Right forelimb (tissue), 1 donor: ENCODE measurements at places on chromosomes 7 and 10.

DNA sequence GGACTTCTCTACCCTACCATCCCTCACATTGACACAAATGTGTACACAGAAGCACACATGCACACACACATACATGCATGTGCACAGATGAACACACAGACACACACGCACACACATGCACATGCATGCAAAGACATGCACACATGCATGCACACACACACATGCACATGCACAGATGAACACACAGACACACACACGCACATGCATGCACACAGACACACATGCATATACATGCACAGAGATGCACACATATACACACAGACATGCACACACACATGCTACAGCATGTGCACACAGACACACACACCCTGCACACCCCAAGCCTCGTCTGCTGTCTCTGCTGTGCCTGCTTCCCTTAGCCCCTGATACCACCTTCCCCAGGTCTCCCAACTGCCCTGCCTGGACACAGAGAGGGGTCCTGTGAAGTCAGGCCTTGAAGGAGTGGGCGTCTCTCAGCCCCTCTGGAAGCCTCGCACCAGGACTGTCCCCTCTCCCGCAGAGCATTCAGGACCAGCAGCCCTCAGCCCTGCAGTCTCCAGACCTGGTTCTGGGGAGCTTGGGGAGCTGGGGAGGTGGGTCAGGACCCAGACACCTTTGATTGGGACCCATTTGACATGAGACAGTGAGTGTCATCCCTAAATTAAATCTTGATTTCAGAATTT, 181.8 kb downstream of the DNAJB6 start:
- DNase-seq = no peak

GRCh38 chr7:100540073-100540723, 1.2 kb downstream of the AGFG2 start:
- no peak for DNase-seq

- DNase-seq = no peak
Observed at GRCh38 chr10:124699471-124700292, 44.5 kb downstream of the FAM53B start.

- no peak for DNase-seq
Observed at GRCh38 chr7:150754951-150755350, 17.7 kb downstream of the GIMAP5 start.

GRCh38 chr10:551373-552252, 137.9 kb downstream of the DIP2C start:
- DNase-seq = no peak

DNA sequence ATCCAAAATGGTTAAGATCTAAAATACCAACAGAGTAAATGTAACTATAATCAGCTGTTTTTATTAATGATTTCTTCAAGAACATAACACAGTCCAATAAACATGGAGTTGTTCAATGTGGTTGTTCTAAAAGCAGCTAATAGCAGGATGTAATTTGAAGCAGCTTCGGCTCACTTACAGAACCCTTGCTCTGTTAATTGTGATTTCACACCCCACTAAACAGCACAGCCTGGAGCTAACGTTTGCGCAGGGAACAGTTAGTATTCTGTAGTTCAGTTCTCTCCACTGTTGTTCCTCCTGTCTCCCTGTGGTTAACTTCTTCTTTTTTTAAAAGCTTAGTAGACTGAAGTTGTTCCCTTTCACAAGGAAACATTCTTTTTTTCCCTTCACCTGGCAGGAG, 104.0 kb downstream of the GRM3 start:
- no peak for DNase-seq

DNA sequence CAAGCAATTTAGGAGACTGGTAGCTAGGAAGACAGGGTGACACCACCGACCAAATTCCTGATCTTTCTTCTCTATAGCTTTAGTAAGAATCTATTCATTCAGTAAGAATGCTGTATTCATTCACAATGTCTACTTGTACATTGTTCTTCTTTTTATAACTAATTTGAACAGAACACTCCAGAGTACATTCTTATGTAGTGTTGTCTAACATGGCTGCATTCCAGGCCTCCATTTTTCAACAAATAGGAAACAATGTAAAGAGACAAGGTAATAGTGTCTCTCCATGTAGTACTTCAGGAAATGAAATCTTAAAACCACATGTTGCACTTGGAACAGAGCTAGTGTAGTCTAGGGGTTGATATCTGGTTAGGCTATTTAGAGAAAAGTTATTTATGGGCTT, 1.8 kb downstream of the VCL start:
- DNase-seq = no peak

DNA sequence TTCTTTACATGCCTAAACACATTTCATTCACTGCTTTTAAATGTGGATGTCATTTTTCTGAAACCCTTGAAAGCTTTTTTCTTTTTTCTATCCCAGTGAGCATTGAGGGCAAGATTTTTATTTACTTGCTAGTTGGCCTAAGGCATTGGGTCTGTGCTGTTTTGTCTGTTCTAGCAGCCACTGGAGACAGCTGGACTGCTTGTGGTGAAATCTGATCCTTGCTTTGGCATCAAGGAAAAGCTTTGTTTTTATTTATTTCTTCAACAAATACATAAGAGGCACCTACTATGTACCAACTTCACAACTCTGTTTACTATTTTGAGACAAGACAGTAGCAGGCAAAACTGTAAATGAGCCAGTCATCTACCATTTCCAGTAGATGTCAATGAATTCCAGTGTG, 28.4 kb upstream of the PDLIM1 start:
- no peak for DNase-seq

GRCh38 chr10:119079599-119080520, 757 bp downstream of the EIF3A start:
- peak; percentile 82 for DNase-seq

DNA sequence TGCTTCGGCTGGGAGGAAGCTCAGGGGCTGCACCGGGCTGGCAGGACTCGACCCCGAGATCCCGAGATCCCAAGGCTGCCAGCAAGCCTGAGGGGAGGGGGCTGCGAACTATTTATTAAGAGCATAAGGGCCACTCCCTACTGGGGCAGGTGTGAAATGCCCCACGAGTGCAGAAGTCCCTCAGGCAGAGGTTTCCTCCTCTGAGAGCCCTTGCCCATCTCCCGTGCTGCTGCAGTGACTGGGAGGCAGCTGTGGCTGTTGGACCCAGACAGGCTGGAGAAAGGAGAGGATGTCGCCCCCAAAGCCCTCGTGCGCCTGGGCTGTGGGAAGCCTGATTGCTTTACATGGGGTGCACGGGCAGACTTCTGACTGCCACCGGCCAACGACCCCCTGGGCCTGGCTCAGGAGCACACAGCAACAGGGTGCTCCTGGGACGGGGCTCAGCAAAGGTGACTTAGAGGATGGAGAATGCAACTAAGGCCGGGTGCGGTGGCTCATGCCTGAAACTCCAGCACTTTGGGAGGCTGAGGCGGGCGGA, 39.8 kb downstream of the RGS10 start:
- no peak for DNase-seq

GRCh38 chr7:81402227-81402626, 367.6 kb downstream of the HGF start:
- DNase-seq = no peak

GRCh38 chr7:23966941-23967340, 256.9 kb downstream of the STK31 start:
- DNase-seq = no peak

DNA sequence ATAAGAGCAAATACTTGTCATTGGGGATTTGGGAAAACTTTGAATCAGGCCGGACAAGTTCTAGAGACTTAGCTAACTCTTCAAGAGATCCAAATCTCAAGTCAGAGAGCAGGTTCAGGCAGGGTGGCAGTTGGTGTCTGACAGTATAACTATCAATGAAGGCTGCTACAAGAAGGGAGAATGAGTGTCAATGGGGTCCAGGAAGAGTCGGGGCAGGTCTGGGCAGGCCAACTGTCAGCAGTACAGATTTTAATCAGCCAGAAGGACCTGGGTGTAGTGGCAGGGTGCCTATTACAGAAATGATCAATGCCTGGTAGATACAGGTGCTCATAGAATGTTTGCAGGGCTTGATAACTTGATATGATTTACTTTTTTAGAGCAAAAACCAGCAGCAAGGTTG, 751.1 kb downstream of the GRM8 start:
- no peak for DNase-seq

- DNase-seq = no peak
Observed at GRCh38 chr7:71801976-71802375, 610.2 kb downstream of the CALN1 start.

- no peak for DNase-seq
Observed at GRCh38 chr7:102111061-102112041, 175.3 kb upstream of the SH2B2 start.

GRCh38 chr7:835485-836401, 3.5 kb downstream of the SUN1 start:
- no peak for DNase-seq

GRCh38 chr10:79059859-79060379, 8.8 kb upstream of the ZMIZ1 start:
- peak; percentile 46 for DNase-seq

- no peak for DNase-seq
Observed at GRCh38 chr7:98165827-98166667, 45.2 kb upstream of the BHLHA15 start.

GRCh38 chr7:64621656-64622055, 44.3 kb upstream of the ZNF107 start:
- DNase-seq = no peak

DNA sequence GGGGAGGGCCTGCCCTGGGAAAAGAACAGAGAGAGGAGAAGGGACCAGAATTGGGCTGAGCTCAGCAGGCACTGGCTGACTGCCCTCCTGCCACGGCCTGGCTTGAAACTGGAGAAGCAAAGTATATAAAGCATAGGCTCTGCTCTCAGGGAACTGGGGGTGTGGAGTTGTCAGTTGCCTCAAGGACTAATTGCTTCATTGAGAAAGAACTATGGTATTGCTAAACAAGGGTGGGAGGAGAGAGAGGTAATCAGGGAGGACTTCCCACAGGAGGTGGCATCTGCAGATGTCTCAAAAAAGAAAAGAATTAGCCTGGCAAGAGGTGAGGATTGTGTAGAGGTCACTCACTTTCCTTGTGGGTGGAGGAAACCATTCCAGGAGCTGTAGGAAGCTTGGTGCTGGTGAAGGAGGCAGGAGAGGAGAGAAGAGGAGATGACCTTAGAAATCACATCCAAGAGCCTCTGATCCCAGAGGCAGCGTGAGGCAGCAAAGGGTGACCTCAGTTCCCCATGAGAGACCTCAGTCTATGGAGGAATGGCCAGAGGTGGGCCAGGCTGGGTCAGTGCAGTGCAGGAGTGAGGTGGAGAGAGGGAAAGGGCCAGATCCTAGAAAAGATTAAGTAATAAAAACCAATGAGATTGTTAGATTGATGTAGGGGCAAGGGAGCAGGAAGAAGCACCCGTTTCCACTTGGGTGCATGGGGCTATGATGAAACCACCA, 2.4 kb downstream of the PILRB start:
- DNase-seq = no peak

DNA sequence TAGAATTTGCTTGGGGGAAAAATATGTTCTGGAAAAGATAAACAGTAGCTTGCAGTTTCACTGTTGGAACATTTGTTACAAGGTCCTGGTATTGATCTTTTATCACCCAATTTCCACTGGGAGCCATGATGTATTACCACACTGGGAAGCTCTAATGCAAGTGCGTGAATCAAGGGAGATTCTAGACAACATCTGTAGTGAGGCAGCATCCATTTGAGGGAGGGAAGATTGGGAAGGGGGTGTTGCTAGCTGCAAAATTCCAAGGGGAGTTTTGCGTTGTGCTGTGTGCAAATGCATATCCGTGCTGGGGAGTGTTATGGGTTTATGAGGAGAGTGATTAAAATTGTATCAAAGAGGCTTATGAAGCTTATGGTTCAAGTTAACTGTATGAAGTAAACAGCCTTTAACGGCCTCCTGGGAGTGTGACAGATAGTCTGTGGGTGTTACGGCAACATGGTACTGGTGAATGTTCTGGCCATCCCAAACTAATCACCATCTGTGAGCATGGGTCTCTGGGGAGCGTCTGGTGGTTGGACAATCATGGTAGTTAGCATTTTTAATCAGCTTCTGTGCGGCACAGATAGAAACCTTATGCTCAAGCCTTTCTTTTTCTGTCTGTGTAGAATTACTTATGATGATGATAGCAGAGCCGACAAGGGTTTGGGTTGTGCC, 601.9 kb upstream of the GALNT17 start:
- no peak for DNase-seq

GRCh38 chr10:19168584-19168983, 120.0 kb downstream of the MALRD1 start:
- DNase-seq = no peak

GRCh38 chr7:27250557-27251070, 8.0 kb downstream of the EVX1 start:
- no peak for DNase-seq

- no peak for DNase-seq
Observed at GRCh38 chr7:122261442-122261841, 43.1 kb downstream of the FEZF1 start.

DNA sequence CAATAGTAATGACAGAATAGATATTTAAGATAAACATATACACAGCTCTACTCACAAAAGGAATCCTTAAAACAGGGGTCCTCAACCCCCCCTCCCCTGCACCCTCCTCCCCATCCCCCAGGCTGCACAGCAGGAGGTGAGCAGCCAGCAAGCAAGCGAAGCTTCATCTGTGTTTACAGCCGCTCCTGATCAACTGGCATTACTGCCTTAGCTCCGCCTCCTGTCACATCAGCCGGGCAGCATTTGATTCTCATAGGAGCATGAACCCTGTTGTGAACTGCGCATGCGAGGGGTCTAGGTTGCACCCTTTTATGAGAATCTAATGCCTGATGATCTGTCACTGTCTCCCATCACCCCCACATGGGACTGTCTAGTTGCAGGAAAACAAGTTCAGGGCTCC, 65.5 kb downstream of the SMURF1 start:
- DNase-seq = no peak

GRCh38 chr7:91685544-91685943, 195.0 kb downstream of the MTERF1 start:
- DNase-seq = no peak

- peak; percentile 66 for DNase-seq
Observed at GRCh38 chr10:29823553-29824080, 188.8 kb upstream of the SVIL start.

DNA sequence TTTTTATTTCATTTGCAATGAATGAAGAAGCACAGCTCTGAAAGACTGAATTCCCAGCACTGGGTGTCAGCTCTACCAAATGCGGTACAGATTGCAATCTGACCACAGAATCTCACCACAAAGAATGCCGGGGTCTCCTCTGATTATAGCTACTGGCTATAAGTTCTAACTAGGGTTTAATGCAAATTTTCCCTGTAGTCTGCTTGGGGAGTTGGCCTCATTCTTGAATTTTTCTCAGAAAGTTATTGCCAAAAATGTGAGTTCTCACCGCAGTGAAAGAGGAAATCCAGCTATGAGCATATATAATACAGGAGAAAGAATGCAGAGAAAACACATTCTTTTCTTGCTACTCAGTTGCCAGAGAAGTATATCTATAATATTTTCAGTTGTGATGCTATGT, 1255.7 kb upstream of the LRRTM3 start:
- DNase-seq = no peak

DNA sequence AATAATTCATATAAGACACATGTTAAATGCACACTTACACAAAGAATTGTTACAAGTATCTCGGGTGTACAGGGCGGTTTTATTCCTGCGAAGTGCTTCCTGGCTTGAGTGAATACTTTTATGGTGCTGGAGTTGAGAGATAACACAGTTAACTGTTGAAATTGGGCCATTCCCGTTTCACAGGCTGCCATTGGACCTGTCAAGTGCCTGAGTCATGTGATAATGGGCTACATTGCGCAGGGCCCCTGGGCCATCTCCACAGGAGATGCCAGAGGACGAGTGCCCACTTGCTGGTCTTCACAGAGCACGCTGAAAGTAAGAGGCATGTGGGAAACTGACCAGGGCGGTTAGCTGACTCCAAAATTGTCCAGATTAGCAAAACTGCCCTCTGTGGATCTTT, 4.8 kb downstream of the FBH1 start:
- no peak for DNase-seq
